Tibial artery (tissue), 4 donors: ENCODE measurements at places on chromosomes 16 and 17.

- DNase-seq = no peak
These were observed 325.7 kb upstream of the TBX2 start for GRCh38 chr17:61073799-61074513.

GRCh38 chr17:74798239-74798707 is 22.1 kb upstream of the NAT9 start:
- DNase-seq = no peak

DNA sequence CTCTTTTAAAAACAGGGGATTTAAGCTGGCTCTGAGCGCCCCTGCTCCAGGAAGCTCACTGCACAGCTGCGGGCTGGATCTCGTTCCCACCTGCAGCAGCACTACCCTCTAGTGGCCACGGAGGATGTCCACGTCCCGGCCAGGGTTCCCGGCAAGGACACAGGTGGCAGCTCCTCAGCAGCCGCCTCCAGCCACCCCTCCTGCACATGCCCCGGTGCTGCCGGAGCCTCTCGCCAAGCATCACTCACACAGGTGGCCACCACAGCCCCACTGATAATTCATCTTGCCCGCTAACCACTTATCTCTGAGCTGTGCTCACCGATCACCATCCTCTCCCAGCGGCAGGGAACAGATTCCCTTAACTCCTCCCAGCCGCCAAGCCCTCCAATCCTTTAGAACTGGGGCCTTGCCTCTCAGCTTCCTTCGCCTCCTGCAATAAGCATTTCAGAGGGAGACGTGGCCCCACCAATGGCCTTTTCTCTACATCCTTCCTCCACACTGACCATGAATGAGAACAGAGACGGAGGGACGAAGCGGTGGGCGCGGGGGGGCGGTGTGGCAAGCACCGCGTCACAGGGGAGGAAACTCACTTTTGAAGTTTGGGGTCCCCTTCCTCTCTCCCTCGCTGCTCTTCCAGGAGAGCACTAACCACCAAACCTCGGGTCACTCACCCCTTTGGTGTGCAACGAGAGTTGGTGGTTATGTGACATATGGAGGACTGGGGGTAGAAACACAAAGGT is 222.1 kb downstream of the RBFOX3 start:
- DNase-seq = no peak

DNA sequence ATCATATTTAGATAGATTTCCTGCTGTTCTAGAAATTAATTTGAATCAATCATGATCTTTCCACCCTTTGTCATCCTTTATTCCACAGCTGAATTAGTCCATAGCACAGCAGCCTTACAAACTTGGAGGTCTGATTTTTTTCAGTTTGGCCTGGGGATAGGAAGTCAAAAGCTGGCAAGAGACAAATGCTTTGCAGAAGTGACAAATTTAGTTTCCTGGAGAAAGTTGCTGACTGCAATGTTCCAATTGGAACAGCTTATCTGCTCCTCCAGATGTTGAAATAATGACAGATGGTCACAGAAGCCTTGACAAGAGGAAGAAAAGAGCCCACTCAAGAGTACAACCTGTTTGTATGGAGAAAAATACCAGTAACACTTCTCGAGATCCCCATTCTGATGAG is 1276.1 kb upstream of the CDH8 start:
- no peak for DNase-seq

GRCh38 chr16:47309581-47310312 is 151.1 kb downstream of the ITFG1 start:
- DNase-seq = no peak

DNA sequence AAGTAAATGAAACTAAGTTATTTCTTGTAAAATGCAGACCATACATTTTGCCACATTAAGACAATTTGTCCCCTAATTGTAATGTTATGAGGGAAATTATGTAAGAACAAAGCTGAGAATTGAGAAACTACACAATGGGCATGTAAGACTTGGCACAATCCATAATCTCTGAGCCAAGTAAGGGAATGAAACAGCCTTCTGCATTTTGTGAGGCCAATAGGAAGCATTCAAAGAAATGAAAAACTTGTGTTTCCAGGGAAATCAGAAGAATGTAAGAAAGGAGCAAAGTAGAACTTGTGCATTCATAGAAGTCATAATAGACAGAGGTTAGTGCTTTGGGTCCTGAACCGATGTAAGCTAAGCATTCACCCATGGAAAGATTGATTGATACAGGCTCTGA is 1.8 kb downstream of the KRTAP9-4 start:
- no peak for DNase-seq

- no peak for DNase-seq
These were observed 717.8 kb downstream of the MAF start for GRCh38 chr16:78882751-78883150.

GRCh38 chr17:49814781-49815529 is 26.5 kb downstream of the KAT7 start:
- DNase-seq = no peak

DNA sequence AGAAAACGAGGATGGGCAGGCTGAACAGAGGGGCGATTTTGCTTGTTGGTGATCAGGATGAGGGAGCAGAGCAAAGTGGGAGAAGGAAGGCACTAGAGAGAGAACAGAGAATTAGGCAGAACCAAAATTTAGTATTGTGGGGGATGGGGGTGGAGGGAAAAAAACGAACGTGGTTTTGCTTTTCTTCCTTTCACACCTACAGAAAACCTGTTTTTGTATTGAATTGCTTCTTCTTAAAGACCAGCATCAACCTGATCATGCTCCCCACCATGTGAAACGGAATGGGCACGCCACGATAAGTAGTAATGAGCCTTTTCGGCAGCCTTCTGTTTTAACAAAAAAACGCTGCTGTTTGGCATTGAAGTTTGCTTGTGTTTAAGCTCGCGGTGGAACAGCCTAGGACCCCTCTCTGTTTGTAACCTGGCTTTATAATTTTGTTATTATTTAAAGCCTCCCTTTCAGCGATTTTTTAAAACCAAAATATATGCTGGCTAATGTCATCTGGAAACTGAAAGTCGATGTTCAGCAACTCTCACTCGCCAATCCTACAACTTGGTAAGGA is 36.8 kb downstream of the ERCC4 start:
- no peak for DNase-seq

DNA sequence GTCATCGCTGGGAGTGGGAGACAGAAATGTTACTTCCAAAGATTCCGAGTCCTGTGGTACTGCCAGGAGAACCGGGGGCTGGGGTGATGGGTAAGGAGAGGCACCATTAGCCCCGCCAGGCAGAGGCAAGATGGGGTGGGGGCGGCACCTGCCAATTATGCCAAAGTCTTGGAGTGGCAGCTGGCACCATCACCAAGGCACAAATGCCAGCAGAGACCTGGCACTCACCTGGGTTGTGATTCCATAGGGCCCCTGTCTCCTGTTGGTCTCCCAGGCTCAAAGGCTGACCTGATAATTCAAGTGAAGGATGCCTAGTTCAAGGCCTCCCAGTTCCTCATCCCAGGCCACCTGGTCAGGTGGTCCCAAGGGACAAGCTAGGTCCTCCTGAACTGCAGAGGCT is 7.6 kb downstream of the NXPH3 start:
- no peak for DNase-seq

- DNase-seq = no peak
These were observed 30.7 kb downstream of the CFAP20 start for GRCh38 chr16:58098207-58099096.

DNA sequence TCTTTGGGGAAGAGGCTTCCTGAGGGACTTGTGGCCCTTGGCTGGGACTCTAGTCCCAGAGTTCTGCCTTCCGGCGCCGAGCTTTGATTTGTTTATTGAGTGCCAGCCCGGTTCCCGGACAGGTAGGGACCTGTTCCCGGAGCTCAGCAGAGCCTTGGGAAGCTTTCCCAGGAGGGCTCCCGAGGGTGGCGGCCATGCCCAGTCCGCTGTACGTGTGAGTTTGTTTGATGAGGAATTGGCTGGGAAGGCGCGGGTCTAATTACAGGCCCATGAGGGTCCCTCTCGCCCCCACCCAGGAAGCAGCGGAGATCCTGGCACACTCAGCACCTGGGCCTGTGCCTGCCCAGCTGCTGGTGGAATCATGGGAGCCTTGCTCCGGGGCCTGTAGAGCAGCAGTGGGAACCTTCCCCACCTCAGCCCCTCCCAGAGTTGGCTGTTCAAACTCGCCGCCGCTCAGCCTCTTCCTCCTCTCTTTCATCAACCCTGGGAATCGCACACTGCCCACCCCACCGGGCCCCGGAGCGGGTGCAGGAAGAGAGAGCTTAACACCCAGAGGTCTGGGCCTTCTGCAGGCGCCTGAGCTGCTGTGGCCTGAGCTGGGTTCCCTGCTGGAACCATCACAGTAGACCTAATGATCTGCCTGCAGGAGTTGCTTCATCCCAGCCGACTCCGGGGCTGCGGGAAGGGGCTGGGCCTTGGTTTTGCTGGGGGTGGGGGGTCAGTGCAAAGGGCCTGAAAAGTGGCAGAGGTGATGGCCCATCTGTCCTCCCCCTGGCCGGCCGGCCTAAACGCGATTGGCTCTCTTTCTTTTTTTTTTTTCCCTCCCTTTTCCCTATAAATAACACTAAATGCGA is 313.7 kb downstream of the SEC14L1 start:
- DNase-seq = no peak
